ENCODE measurements at places on chromosomes 5 and 9. TPM values are rescaled to one million over a fixed set of nuclear protein-coding genes. Genes with fewer than 3 reads are reported as not detected.

Gene OR1J2
- 0.62 TPM for total RNA-seq

Gene PPP3R2
- 22.8 TPM for total RNA-seq

Gene KCNN2
- 7.3 TPM for total RNA-seq

DNA sequence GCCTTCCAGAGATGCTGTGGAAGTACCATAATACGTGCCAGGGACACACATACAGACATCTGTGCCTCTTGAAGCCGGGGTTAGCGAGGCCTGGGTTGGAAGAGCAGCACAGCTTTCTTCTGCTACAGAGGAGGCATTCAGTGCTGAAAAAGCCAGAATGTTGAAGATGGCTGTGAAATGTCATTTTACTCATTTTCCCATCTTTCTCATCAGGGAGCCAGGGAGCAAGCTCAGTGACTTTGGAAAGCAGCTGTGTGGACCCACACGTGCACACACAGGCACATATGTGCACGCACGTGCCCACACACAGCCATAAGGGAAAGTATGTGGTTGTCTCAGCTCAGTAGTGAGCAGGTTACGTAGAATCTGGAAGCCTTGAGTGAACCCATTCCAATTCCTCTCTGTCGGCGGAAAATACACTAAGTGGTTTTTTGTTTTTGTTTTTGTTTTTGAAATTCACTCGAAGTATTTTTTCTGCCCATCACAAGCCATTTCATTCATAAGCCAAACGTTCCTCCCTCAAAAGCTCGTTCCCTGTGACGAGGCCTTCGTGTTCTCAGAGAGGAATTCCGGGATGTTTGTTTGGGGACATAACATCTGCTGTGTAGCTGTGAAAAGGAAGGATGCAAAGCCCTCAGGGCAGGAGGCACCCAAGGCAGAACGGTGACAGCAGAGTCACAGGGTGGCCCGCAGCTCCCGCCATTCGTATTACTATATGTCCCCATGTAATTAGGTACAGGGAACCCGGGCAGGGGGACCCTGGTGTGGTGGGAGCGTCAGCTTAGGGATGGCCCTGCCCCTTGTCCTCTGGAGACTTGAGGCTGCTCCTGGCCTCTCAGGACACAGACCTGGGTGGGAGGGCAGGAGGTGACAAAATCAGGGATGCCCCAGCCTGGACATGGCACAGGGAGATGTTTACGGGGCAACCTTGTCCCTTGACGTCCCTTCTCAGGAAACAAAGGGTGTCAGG is 29.0 kb upstream of the ANKRD33B start:
- no peaks in the 10 kb centered on the region for H3K4me1 ChIP-seq
- no peaks in the 10 kb centered on the region for H3K27me3 ChIP-seq
- H3K4me3 ChIP-seq = no peak overlapping the region
- H3K27ac ChIP-seq = no peak overlapping the region
- no peak for DNase-seq
- H3K36me3 ChIP-seq = no peaks in the 10 kb centered on the region

DNA sequence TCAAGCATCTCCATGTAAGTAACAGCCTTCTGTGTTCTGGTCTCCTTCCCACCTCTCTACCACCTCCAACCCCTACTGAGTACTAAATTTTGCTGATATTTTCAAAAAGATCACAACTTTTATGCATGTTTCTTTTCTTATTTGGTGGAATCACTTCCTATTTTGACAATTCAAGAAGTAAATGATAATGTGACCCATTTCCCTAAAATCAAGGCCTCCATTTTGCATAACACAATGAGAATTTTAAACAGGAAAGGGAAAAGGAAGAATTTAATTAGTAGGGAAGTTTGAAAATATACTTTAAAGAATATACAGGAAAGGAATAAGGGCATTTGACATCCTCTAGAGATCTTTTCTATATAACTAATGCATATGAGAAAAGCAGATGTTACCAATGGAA is 212.9 kb upstream of the RASA1 start:
- no peaks in the 10 kb centered on the region for H3K36me3 ChIP-seq
- H3K4me1 ChIP-seq = no peaks in the 10 kb centered on the region
- no peaks in the 10 kb centered on the region for H3K27me3 ChIP-seq
- no peak for DNase-seq

- H3K4me1 ChIP-seq = no peaks in the 10 kb centered on the region
- no peak overlapping the region for H3K27ac ChIP-seq
- no peak for DNase-seq
- no peaks in the 10 kb centered on the region for H3K27me3 ChIP-seq
- no peaks in the 10 kb centered on the region for H3K36me3 ChIP-seq
Observed at GRCh38 chr9:126147186-126147935, 179.3 kb upstream of the MVB12B start.

GRCh38 chr5:138240650-138241385 is 27.7 kb upstream of the CDC23 start:
- no peak overlapping the region for H3K27ac ChIP-seq
- DNase-seq = no peak
- H3K4me3 ChIP-seq = no peak overlapping the region
- H3K36me3 ChIP-seq = no peaks in the 10 kb centered on the region
- no peaks in the 10 kb centered on the region for H3K27me3 ChIP-seq
- H3K4me1 ChIP-seq = peaks cover 5% of the 10 kb centered on the region

- no peaks in the 10 kb centered on the region for H3K36me3 ChIP-seq
- no peak for DNase-seq
- H3K27ac ChIP-seq = no peak overlapping the region
- no peak overlapping the region for H3K4me3 ChIP-seq
- H3K4me1 ChIP-seq = no peaks in the 10 kb centered on the region
Observed at GRCh38 chr9:101445353-101446029, 9.9 kb upstream of the ALDOB start.

DNA sequence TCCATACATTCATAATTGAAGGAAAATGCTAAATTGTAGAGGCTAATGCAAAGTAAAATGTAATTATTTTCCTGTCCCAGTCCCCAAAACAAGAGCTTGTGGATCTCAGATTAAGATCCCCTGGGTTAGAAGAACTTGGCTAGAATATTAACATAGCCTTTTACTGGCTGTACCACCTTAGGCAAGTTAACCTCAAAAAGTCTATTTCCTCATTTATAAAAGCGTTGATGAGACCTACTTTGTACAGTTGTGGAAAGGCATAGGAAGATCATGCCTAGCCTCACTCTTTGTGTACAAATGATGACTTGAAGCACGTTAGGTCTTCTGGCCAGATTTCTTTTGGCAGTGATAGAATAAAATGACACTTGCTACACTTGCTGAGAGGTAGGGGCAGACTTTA is 97.2 kb downstream of the F2RL2 start:
- no peak for DNase-seq
- no peak overlapping the region for H3K27ac ChIP-seq
- H3K4me1 ChIP-seq = no peaks in the 10 kb centered on the region
- no peak overlapping the region for H3K4me3 ChIP-seq

DNA sequence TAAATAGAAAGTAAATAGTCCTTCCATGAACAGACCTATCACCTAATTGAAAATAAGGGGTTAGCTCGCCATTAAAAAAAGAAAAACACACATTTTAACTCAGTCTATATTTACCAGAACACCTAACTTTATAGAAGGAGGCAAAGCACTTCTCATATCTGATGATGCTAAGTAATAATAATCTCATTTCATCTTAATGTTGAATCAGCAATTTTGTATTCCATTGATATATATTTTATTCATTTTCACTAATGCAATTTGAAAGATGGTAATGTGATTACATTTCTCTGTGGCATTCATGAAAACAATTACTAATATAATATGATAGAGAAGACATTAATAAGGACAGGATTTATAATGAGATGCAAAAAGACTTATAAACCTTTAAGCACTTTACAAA is 276.7 kb downstream of the BNC2 start:
- H3K27me3 ChIP-seq = no peaks in the 10 kb centered on the region
- no peaks in the 10 kb centered on the region for H3K36me3 ChIP-seq
- DNase-seq = no peak
- H3K4me1 ChIP-seq = no peaks in the 10 kb centered on the region
- H3K27ac ChIP-seq = no peak overlapping the region

DNA sequence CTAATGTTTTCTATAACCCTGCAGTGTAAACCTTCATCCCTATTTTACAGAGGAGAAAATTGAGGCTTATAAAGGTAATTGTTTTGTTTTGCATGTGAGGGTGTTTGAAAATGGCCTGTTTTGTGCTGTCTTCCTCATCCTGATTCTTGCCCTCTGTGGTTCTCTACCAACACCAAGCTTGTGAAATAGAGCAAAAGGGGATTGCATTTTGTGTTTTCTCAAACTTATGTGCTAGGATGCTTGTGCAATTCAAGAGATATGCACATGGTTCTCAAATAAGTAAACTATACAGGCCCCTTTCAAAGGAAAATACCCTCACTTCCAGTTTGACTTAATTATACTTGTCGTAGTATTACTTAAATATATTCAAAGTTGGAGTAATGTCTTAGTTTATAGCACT is 17.2 kb downstream of the PAM start:
- DNase-seq = no peak
- no peak overlapping the region for H3K4me3 ChIP-seq
- no peaks in the 10 kb centered on the region for H3K4me1 ChIP-seq
- H3K27ac ChIP-seq = no peak overlapping the region
- no peaks in the 10 kb centered on the region for H3K36me3 ChIP-seq

DNA sequence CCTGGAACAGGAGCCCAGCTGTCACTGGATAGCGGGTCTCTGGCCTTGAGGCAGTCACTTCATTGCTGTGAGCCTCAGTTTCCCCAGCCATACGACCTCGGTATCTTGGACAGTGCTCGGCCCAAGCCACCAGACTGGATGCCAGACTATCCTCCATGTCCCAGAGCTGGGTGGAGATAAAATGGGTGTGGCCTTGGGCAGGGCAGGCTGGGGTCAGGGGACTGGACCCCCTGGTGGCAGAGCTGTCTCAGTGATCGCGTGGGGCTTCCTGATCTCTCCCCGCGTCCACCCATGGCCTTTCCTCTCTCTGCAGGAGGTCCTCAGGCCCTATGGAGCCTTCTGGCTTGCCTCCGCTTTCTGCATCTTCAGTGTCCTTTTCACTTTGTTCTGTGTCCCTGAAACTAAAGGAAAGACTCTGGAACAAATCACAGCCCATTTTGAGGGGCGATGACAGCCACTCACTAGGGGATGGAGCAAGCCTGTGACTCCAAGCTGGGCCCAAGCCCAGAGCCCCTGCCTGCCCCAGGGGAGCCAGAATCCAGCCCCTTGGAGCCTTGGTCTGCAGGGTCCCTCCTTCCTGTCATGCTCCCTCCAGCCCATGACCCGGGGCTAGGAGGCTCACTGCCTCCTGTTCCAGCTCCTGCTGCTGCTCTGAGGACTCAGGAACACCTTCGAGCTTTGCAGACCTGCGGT is 10.0 kb downstream of the SLC2A8 start:
- H3K36me3 ChIP-seq = no peaks in the 10 kb centered on the region
- DNase-seq = no peak
- H3K4me1 ChIP-seq = no peaks in the 10 kb centered on the region
- H3K27ac ChIP-seq = no peak overlapping the region
- no peak overlapping the region for H3K4me3 ChIP-seq
- H3K27me3 ChIP-seq = no peaks in the 10 kb centered on the region

GRCh38 chr9:34384368-34385165 is 7.9 kb upstream of the MYORG start:
- no peak overlapping the region for H3K4me3 ChIP-seq
- DNase-seq = no peak
- no peak overlapping the region for H3K27ac ChIP-seq

DNA sequence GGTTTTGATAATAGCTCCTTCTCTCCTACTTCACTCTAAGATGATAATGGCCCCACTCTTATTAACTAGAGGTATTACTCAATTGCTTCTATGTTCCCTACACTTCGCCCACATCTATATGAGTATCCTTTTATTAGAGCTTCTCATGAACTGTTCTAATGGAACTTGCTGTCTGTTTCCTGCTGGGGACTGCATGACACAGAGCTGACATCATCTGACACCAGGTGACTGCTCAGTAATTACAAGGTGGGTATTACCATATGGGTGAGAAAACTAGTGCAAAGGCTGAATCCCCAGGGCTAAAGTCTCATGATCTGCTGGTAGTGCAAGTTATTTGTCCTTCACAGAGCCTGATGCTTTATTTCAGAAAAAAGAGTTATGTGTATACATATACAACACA is 146.2 kb upstream of the PLCXD3 start:
- H3K27me3 ChIP-seq = no peaks in the 10 kb centered on the region
- no peak overlapping the region for H3K27ac ChIP-seq
- no peaks in the 10 kb centered on the region for H3K4me1 ChIP-seq
- DNase-seq = no peak
- H3K36me3 ChIP-seq = no peaks in the 10 kb centered on the region

- no peaks in the 10 kb centered on the region for H3K36me3 ChIP-seq
- no peak overlapping the region for H3K4me3 ChIP-seq
- no peaks in the 10 kb centered on the region for H3K27me3 ChIP-seq
- H3K27ac ChIP-seq = no peak overlapping the region
Observed at GRCh38 chr9:86975606-86976005, 28.3 kb upstream of the GAS1 start.

DNA sequence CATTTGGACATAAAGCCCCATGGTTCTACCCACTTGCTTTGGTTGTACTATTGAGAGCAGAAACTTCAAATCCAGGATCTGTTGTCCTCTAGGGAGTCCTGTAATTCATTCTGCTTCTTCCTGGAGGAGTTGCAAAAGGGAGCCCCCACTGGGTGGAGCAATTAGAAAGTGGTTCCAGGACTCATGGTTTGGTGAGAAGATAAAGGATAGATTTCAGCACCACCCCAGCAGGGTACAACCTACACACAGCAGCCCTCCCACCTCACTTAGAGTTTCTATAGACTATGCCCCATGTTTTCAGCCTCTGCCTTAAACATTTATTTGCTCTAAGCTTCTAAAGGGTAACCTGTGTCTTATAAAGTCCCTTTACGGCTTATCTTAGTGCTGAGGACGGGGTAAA is 112.6 kb upstream of the ARRDC3 start:
- no peak overlapping the region for H3K27ac ChIP-seq
- no peak overlapping the region for H3K4me3 ChIP-seq
- no peaks in the 10 kb centered on the region for H3K36me3 ChIP-seq
- no peak for DNase-seq
- H3K27me3 ChIP-seq = no peaks in the 10 kb centered on the region
